Stimulated activated CD4-positive, alpha-beta T cell treated with anti-CD3 and anti-CD28 coated beads, Interleukin-4, amount 100 ng/mL, for 1 hour (primary cell): ENCODE measurements at places on chromosomes 6 and 20.

- DNase-seq: no peak
Observed at GRCh38 chr6:47456536-47456975, 21.0 kb upstream of the CD2AP start.

DNA sequence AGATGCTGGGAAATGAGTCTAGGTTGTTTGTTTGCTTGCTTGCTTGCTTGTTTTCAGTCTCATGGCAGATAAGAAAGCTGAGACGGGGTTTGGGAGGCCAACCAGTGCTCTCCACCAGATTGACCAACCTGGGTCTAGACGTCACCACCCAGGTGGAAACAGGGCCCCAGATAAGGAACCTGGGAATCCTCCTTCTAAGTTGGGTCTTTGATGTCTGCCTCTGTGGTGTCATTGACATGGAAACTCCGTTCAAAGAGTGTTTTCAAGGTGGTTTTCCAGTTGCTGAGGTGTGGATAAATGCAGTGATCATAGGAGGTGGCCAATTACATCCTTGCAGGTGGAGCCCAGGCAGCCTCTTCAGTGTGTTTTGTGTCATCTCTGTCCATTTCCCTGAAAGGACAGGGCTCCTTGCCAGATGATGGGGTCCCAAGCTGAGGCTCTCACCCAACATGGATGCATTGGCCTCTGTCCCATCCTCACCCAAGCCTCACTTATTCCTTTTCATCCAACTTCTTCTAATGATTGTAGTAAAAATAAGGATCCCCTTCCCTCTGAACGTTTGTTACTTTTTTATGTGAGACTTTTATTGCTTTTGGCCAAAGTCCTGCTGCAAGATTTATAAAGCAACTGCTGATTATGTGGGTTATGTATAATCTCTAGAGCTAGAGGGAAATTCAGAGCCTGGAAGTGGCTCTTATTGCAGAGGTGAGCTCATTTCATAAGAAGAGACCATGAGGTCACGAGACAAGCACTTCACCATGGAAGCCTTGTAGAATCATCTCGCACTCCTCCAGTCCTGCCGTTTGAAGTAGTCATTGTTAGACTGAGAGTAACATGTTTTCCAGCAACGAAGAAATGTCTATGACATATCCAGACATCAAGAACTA, 32.0 kb upstream of the SYNDIG1 start:
- DNase-seq: no peak

DNA sequence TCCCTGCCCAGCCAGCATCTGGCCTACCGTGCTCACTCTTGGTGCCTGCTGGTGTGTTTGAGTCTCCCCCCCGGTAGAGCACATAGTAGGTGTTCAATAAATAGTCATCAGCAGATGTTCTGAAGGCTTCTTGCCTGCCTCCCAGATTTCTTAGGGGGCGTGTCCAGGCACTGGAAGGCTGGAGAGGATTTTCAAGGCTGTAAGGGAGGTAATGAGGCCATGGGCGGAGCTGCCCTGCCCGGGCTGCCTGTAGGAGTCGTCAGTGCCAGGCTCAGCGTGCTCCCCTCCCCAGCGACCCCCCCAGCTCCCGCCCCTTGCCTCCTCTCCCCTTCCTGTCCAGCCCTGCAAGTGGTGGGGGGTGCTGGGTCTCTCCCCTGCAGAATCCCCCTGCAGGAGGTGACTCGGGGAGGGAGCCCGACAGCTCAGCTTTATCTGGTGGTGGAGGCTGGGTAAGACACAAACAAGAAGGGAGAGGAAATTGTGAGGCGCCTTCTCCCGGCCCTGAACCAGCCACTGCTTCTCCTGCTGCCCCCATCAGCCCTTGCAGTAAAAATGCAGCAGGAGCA, 55.9 kb downstream of the BCAS4 start:
- DNase-seq: no peak

DNA sequence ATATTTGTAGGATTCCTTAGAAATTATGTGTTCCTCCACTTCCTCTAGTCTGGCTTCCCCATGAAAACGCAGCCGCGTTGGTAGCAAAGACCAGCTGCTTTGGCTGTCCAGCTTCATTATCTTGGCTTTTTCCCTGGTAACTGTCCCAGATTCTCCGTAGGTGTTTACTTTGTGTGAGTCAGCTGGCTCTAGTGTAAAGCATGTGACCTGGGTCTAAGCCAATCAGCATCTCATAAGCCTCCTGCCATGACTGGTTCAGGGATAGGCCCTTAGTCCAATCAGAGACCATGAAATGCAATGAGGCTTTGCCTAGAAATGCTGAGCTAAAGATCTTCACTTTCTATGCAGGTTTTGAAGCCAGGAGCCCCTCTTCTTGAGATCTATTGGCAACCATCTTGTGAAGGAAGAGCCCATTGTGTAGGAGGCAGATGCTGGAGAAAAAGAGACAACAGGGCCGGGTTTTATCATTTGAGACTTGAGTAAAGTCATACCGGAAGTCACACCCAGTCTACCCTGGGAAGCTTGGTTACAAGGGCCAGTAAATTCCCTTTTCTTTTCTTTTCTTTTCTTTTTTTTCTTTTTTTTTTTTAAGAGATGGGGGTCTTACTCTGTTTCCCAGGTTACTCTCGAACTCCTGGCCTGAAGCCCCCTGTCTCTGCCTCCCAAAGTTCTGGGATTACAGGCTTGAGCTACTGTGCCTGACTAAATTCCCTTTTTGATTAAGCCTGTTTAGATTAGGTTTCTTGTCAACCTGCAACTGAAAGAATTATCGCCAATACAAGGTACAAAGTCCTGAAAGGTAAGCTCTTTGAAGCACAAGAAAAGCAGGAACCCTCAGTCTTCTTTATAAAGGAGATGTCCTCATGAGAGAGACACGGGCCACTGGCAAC, 256.5 kb upstream of the RREB1 start:
- DNase-seq: no peak

- no peak for DNase-seq
Observed at GRCh38 chr6:137016356-137016755, 28.4 kb downstream of the IL20RA start.

DNA sequence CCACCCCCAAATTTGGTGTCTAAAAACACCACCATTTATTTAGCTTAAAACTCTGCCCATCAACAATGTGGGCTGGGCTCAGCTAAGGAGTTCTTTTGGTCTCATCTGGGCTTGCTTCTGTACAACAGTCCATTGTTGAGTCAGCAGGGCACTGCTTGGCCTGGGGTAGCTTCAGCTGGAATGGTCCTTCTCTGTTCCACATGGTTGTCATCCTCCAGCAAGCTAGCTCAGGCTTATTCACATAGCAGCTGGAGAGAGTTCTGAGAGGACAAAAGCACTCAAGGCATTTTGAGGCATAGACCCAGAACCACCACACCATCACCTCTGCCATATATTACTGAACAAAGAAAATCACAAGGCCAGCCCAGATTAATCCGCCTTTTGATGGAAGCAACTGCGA, 95.6 kb upstream of the ISM1 start:
- no peak for DNase-seq

DNA sequence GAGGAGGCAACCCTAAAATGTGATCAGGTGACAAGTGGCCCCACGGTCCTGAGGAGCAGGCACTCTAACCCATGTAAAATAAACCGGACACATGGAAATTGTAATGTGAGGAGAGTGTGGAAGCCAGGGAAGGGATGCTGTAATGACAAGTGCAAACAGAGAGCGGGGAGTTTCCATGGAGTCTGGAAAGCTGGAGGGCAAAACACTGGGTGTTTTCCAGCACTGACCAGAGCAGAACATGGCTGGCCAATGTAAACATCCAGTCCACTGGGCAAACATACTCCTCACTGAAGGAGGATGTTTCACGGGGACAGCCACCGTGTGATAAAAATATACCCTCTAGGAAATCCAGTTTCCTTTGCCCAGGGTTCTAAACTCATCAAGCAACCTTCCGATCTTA, 219.0 kb upstream of the JARID2 start:
- no peak for DNase-seq

DNA sequence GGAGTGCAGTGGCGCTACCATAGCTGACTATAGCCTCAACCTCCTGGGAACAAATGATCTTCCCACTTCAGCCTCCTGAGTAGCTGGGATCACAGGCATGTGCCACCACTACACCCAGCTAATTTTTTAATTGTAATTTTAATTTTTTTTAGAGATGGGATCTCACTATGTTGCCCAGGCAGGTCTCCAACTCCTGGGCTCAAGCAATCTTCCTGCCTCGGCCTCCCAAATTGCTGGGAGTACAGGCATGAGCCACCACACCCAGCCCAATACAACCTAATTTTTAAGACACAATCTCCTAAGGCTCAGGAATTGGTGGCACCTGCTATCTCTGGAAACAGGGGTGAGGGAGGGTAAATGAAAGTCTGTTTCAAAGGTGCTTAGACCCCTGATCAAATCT, 5.8 kb downstream of the ZBTB24 start:
- DNase-seq: no peak

- DNase-seq: no peak
Observed at GRCh38 chr6:143478479-143479062, 28.0 kb downstream of the PEX3 start.

GRCh38 chr6:119161438-119161837, 83.0 kb upstream of the FAM184A start:
- no peak for DNase-seq

DNA sequence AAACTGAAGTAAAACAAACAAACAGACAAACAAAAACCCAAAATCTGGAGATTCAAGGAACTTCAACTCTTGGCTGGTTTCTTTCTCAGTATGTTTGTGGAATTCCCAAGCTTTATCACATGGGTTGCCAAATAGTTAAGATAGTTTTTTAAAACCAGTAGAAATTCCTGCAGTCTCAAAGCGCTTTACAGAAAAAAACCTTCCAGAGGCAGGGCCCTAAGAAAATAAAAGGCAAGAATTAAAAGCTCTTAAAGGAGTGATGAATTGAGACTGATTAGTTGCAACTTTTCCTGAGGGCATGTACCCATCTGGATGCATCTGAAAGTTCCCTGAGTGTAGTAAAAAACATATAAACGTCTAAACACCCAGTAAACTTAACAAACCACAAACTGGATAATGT, 25.9 kb upstream of the PTCHD4 start:
- no peak for DNase-seq

DNA sequence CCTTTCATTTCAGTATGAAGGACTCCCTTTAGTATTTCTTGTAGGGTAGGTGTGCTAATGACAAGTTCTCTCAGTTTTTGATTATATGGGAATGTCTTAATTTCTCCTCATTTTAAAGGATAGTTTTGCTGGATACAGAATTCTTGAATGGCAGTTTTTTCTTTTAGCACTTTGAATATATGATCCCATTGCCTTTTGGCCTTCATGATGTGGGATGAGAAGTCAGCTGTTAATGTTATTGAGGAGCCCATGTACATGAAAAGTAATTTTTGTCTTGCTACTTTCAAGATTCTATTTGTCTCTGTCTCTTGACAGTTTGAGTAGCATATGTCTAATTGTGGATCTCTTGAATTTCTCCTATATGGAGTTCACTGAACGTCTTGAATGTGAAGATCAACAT, 30.9 kb downstream of the RSPH3 start:
- DNase-seq: no peak

DNA sequence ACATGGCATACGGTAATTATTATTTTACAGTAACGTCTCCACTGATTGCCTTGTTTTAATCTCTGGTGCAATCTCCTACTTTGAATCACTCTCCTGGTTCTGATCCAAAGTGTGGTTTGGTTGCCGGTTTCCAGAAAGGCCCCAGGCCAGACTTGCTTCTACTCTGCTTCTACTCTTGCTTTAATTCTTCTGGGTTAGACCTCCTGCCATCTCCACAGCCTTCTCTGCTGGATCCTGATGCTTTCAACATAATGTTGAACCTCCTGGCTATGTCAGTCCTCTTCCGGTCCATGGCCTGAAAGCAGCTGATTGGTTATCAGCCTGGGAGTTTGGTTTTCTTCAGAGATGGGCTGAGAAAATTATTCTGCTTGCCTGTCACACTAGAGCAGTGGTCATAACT, 266.5 kb upstream of the RIMS1 start:
- DNase-seq: no peak

DNA sequence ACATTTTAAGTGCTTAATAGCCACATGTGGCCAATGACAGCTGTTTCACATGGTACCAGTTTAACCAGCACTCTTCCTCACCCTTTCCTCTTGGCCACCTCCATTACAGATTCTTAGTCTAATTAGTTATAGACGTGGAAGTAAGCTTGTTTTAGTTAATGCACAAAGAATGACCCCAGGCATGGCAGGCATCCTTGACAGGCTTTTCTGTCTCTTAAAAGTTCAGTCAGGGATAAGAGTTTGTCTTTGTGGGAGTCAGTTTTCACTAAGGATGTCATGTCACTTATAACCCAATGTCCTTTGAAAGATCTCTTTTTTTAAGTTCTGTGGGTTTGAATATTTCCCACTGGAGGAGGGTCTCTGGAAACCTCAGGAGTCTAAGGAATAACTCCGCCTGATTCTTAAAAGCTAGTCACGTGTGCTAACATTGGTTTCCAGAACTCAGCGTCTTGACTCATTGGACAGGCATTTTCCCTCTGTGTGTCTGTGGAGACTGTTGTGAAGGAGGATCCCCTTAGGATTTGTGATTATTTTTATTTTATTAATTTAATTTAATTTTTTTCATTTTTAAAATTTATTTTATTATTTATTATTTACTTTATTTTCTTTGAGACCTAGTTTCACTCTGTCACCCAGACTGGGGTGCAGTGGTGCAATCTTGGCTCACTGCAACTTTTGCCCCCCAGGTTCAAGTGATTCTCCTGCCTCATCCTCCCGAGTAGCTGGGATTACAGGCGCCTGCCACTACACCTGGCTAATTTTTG, 171.4 kb downstream of the ZFAND3 start:
- DNase-seq: no peak

GRCh38 chr6:137729866-137730629, 137.0 kb upstream of the TNFAIP3 start:
- DNase-seq: no peak

DNA sequence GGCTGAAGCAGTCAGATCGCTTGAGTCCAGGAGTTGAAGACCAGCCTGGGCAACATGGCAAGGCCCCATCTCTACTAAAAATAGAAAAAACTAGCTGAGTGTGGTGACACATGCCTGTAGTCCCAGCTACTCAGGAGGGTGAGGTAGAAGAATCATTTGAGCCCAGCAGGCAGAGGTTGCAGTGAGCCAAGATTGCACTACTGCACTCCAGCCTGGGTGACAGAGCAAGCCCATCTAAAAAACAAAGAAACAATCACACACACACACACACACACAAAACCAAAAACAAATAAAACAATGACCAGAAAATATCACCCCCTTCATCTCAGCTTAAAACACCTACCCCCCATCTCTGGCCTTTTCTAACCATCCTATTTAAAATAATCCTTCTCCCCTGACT, 68.0 kb downstream of the BTBD9 start:
- no peak for DNase-seq

- no peak for DNase-seq
Observed at GRCh38 chr6:140045116-140045515, 670.7 kb upstream of the CITED2 start.

- DNase-seq: no peak
Observed at GRCh38 chr6:66599541-66599940, 892.5 kb upstream of the EYS start.

GRCh38 chr6:78530208-78530607, 337.1 kb upstream of the IRAK1BP1 start:
- no peak for DNase-seq

GRCh38 chr20:34797012-34797995, 28.1 kb downstream of the NCOA6 start:
- DNase-seq: no peak
